Right renal pelvis (tissue), 4 donors: ENCODE measurements at places on chromosomes 11 and 22. TPM values are rescaled to one million over a fixed set of nuclear protein-coding genes. Genes with fewer than 3 reads are reported as not detected.

MYBPC3 gene
- 0.04 TPM for polyA plus RNA-seq

EHD1 gene
- 69.5 TPM for polyA plus RNA-seq

HMOX1 gene
- polyA plus RNA-seq: 39.9 TPM

PAX6 gene
- 0.13 TPM for polyA plus RNA-seq

KCNJ1 gene
- 87.4 TPM for polyA plus RNA-seq

DNA sequence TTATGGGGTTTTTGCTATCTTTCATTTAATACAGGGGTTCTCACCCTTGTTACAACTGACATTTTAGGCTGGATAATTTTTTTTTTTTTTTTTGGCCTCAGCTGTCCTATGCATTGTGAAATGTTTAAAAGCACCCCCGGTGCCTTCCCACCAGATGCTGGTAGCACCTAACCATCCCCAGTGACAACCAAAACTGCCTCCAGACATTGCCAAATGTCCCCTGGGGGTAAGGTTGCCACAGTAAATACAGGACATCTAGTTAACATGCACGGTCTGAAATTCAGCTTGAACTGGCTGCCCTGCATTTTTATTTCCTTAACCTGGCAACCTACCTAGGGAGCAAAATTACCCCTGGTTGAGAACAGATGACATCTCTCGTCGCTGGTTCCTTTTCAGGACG is 72.4 kb downstream of the CYTH4 start:
- DNase-seq: no peak

GRCh38 chr11:120172054-120172911 is 34.4 kb upstream of the TRIM29 start:
- DNase-seq: no peak

DNA sequence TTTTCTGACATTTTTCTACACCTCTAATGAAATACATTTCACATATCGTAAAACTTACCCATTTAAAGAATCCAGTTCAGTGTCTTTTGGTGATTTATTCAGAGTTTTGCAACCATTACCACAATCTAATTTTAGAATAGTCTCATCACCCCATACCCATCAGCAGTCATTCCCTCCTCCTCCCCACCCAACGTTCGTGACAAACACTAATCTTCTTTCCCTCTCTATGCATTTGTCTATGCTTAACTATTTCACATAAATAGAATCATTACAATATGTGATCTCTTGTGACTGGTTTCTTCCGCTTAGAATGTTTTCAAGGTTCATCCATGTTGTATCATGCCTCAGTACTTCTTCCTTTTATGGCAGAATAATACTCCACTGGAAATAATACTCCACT is 9.5 kb downstream of the TTC28 start:
- no peak for DNase-seq

DNA sequence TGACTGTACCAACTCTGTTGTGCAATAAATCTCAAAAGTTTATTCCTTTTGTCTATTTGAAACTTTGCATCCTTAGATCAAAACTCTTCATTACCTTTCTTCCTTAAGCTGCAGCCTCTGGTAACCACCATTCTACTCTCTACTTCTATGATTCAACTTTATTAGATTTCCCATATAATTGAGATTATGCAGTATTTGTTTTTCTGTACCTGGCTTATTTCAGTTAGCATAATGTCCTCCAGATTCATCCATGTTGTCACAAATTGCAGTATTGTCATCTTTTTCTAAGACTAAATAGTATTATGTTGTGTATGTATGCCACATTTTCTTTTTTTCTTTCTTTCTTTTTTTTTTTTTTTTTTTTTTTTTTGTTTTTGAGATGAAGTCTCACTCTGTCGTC is 1176.3 kb upstream of the TENM4 start:
- DNase-seq: no peak

DNA sequence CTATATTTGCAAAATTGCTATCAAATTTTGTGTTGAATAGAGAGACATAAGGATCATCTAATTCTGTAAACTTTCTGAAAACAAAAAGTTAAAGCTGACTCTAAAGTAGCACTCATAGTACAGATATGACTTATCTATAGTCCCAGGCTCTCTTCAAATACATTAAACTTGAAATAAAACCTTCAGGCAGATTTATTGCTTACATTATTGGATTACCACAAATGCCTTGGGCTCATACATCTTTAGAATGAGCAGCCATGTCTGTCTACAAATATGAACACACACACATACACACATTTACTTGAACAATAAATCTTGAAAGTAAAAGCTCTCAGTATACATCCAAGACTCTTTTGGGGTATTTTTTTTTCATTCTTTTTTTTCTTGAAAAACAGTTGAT is 207.9 kb downstream of the LUZP2 start:
- DNase-seq: no peak

- no peak for DNase-seq
Observed at GRCh38 chr11:124108156-124108555, 7.1 kb upstream of the VWA5A start.

- DNase-seq: no peak
Observed at GRCh38 chr11:134380785-134381184, 31.3 kb downstream of the B3GAT1 start.

DNA sequence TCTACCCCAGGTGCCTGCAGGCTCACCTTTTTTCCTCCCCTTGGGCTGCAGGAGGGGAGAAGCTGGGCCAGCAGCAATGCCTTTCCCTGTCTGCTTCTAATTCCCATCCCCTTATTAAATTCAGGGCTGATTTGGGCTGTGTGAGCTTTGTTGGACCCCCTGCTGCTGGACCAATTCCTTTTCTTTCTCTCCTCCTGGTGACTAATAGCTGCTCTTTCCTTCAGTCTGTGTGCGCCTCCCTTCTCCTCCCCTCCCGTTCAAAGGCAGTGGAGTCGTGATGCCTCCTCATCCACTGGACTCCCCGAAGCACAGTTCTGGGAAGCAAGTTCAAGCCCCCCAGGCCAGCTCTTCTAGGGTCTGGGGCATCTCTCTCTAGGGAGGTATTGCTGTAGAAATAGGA is 567.9 kb upstream of the CADM1 start:
- DNase-seq: no peak

- DNase-seq: no peak
Observed at GRCh38 chr22:22099194-22099486, 116.6 kb upstream of the TOP3B start.

- DNase-seq: no peak
Observed at GRCh38 chr11:74971424-74971823, 17.3 kb upstream of the NEU3 start.

DNA sequence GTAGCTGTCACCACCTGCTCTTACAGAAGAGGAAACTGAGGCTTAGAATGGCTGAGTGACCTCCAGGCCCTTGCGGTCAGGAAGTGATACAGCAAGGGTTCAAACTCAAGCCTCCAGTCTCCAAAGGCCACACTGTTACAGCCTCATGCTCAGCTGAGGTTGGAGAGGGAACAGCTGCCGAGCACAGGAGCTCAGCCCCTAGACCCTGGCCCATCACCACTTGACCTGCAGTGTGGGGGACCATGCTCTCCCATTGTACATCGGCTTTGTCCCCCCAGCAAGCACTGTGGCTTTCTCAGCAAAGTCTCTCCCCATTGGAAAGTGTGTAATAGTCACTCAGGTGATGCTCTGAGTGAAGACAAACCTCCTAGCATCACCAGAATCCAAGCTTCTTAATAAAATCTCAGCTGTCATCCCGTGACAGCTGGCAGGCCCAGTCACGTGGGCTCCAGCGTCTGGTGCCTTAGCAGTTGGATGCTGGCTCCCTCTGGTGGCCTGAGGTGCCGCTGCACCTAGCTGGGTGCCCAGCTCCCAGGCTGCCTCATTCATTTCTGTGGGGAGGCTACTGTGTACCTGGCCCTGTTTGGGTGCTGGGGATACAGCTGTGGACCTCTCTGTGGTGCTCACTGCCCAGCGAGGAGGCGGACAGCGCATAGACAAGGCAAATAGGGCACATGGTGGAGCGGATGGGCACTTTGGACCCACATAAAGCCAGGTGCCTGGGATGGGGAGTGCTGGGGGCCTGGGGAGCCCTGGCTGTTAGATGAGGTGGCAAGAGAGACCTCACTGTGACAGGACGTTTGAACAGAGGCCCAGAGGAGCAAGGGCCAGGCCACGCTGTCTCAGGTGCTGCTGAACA is 19.1 kb upstream of the MYRF start:
- no peak for DNase-seq

GRCh38 chr11:113529606-113530005 is 54.4 kb upstream of the DRD2 start:
- no peak for DNase-seq

- no peak for DNase-seq
Observed at GRCh38 chr22:27554841-27555456, 246.6 kb downstream of the MN1 start.

- no peak for DNase-seq
Observed at GRCh38 chr22:32992821-32993220, 65.4 kb downstream of the SYN3 start.

DNA sequence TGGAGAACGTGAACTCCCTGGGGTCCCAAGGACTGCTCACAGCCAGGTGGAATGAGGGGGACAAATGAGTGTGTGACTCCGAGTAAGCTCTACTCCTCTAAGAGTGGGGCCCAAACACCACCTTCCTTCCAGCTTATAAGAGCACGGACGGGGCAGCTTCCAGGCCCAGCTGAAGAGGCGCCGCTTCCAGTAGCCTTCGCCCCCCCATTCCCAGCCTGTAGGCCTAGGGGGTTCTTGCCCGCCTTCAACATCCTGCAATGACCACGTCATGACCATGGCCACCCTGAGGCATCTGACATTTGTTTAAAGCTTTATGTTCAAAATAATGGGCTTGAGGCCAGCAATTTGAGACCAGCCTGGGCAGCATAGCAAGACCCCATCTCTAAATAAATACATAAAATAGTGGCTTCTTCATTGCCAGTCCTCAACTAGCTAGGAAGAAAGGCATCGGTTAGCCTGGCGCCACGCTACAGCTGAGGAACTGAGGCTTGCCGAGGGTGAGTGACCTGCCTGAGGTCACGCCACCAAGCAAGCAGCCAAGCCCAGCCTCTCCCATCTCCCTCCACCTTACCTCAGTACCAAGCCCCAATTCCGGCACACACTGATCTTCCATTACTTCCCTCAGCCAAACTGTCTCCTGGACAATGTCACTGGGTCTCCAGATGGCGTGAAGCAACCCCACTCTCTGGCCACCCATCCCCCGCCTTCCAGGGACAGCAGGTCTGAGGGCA is 7.8 kb upstream of the TNFRSF13C start:
- no peak for DNase-seq

DNA sequence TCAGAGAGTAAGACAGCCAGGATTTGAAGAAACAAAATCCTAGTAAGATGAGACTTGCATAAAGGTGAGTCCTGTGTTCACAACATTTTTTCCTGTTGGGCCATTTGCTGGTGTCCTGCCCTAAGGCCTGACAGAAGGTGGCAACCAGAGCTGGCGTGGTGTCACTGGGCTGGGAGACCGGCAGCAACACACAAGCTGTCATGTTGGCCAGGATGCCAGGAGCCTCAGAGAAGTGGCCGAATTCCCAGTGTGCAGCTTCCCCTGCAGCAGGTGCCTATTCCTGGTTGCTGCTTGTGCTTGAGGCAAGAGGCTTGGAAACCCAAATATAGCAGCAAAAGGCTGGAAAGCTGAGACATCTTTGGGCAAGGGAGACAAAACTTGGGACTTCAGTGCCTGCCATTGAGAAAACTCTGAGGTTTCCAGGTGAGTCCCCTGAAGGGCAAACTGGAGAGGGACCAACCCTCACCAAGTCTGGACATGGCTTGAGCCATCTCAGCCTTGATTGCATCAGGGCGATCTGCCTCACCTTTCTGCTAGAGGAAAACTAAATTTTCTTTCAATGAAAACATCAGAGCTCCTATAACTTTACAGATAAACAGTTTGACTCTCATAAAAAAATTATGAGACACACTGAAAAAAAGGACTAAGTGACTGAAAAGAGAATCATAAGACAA is 25.9 kb downstream of the ALG12 start:
- no peak for DNase-seq

DNA sequence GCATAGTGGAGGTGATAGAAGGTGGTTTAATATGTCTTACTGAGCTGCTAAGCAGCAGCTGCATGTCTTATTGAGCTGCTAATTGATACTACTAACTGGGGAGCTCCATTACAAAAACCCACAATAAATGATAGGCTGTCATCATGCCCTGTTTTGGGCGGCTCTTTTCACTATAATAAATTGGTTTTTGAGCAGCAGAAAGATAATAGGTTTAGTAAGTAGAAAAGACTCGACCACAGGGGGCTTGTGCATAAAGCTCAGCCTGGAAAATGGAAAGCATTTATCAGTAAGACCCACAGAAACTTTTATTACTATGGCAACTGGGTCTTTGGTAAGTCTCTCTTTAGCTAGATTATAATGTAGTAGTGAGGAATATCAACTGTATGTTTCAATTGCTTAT is 117.6 kb downstream of the LDLRAD3 start:
- no peak for DNase-seq

GRCh38 chr11:8386134-8386864 is 122.6 kb upstream of the LMO1 start:
- DNase-seq: no peak

GRCh38 chr11:82082976-82083375 is 650.7 kb downstream of the FAM181B start:
- DNase-seq: no peak
